ENCODE measurements at places on chromosomes 11 and 22. TPM values are rescaled to one million over a fixed set of nuclear protein-coding genes. Genes with fewer than 3 reads are reported as not detected.

RCN1 gene
- total RNA-seq: 24.3 TPM

CDPF1 gene
- total RNA-seq: 12.3 TPM

NRXN2 gene
- total RNA-seq: 157 TPM

CCDC157 gene
- 3.4 TPM for total RNA-seq

POU2AF2 gene
- not detected for total RNA-seq

OR10A2 gene
- total RNA-seq: not detected

LRRC74B gene
- not detected for total RNA-seq

UBASH3B gene
- total RNA-seq: 14.3 TPM

CABP4 gene
- total RNA-seq: not detected

JAM3 gene
- 28.5 TPM for total RNA-seq

HDAC10 gene
- 20.9 TPM for total RNA-seq

Data from temporal lobe (tissue), 4 donors.